ENCODE measurements at places on chromosomes 11 and 22. TPM values are rescaled to one million over a fixed set of nuclear protein-coding genes. Genes with fewer than 3 reads are reported as not detected.

GRCh38 chr11:2681408-2682145 is 18.2 kb downstream of the KCNQ1OT1 start:
- DNase-seq: no peak

GRCh38 chr11:65078151-65078550 is 5.7 kb downstream of the CDCA5 start:
- peak; percentile 85 for DNase-seq

DNA sequence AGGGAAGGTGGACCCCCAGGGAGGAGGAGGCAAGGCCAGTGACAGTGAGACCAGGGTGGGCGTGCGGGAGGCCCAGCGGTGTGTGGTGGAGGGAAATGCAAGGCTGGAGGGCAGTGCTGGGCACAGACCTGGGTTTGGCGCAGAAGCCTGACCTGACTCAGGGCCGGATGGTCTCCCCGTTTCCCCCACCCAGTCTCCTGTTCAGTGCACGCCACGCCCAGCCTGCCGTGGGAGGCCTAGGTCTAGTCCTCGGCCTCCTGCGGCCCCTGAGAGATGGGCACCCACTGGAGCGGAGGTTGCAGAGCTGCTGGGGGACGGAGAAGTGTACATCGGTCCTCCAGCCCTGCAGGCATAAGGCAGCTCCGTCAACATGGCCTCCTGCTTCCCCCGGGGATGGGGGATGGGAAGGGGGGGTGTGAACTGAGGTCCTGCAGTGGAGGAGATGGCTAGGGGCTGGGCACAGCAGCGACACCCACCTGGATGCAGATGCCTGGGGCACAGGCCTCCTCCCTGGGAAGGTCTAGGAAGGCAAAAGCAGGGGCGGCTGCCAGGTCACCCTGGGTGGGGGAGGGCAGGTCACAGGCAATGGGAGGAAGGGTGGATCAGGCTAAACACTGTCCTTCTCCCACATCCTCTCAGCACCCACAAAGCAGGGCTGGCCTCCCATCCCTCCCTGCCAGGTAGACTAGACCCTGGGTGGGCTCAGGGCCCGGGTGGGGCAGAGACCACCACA is 15.9 kb downstream of the IL17REL start:
- peak; percentile 64 for DNase-seq

- DNase-seq: no peak
These were observed 4.3 kb upstream of the PNPLA3 start for GRCh38 chr22:43919106-43919973.

DNA sequence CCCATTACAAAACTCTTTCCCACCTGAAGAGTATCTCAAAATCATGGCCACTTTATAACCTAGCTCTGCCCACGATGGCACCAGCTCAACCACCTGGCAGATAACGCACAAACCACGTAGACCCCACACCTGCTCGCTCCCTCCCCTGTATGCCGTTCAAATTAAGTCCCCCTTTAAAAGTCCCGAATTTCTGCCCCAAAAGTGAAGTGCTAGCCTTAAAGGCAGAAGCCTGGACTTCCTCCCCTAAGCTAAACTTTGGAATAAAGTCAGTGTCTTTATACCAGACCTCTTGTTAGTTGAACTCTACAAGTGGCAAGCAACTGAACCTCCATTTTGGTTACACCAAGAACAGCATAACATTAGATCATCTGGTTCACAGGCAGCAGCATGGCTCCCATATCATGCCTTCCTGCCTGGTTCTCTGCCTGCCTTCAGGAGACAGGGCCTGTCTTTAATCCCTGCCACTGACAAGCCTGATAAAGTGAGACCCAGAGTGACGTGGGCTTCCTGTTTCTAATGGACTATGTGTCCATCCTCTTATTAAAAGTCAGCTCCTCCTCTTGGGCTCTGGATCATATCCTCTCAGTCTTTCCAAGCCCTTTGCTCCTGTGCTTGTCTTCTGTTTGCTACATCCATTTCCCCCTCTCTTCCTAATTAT is 32.6 kb upstream of the NNMT start:
- no peak for DNase-seq

- no peak for DNase-seq
These were observed 12.9 kb downstream of the BIRC3 start for GRCh38 chr11:102330231-102330630.

- DNase-seq: peak; percentile 22
These were observed 176.3 kb upstream of the MTNR1B start for GRCh38 chr11:92793189-92793588.

FOLH1 gene
- total RNA-seq: not detected

TOLLIP gene
- total RNA-seq: 11.2 TPM

HTR3A gene
- 2.0 TPM for total RNA-seq

IL17REL gene
- total RNA-seq: 0.04 TPM

LMO1 gene
- total RNA-seq: 0.22 TPM

CALCB gene
- 0.41 TPM for total RNA-seq

MMP20 gene
- not detected for total RNA-seq

KRTAP5-10 gene
- total RNA-seq: not detected
